ENCODE measurements at places on chromosomes 3 and 15.
A peak's percentile ranks its signal among the peaks of the same experiment; 100 is the strongest.

- peak; percentile 30 for DNase-seq
These were observed 34.6 kb downstream of the BTD start for GRCh38 chr3:15636028-15636709.

GRCh38 chr15:51497806-51498205, 124.8 kb downstream of the DMXL2 start:
- no peak for DNase-seq

DNA sequence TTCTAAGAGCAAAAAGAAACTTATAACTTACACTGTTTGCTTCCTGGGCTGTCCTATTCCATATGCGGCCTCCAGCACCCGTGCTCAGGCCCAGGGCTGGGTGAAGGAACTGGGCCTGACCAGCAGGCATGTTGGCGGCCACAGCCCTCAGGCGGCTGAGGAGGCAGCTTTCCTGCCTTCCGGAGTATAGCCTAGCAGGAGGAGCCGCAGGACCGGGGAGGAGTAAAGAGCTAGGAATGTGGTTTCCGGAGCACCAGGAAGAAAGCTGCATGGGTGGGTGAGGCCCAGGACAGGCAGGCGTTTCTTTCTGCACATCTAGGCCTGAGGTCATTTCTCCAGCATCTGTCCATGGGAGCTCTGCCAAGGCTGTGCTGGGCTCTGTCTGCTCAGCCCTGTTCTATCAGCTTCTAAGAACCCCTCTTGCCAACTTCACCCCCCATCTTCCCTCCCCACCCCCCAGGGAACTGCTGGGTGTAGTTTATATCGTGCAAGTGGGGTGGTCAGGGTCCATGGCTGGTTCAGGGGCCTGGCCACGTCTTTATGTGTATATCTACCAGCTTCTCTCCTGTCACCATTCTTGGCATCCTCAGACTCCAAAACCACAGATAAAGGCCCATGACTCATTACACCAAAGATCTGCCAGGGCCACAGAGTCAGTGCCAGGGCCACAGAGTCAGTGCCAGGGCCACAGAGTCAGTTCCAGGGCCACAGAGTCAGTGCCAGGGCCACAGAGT, 7.8 kb upstream of the KIF7 start:
- DNase-seq = no peak

DNA sequence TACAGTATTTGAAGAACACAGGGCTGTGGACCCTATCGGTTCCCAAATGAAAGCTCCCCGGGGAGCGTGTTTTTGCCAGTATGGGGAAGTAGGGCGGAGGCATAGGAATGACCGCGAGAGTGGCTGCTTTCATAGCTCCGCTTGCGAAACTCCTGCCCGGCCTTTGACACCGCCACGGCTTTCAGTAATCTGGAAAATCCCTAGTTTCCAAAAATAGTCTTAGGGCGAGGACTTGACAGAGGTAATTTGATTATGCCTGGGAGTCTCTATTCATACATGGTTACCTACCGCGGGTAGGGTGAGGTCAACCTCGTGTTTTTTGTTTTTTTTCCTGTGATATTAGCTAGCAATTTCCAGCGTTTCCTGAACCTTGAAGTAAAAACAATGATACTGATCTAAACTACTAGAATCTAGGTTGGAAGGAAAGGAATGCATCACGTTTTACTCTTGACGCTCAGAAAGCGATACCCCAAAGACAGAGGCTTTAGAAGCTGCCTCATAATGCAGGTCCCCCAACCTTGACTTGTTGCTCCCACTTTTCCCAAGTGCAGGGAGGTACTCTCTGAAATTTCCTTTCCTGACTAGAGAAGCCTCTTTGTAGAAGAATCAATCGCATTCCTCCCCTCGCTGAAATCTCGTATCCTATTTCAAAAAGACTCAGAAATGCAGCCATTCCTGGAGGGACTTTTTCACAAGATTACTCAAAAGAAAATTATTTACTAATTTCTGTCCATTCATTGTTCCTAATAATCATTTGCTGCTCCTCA, 894 bp upstream of the CCNL1 start:
- peak; percentile 22 for DNase-seq

GRCh38 chr3:73661265-73661664, 36.5 kb upstream of the PDZRN3 start:
- no peak for DNase-seq

GRCh38 chr15:63392361-63393009, 10.8 kb upstream of the CA12 start:
- DNase-seq = no peak

DNA sequence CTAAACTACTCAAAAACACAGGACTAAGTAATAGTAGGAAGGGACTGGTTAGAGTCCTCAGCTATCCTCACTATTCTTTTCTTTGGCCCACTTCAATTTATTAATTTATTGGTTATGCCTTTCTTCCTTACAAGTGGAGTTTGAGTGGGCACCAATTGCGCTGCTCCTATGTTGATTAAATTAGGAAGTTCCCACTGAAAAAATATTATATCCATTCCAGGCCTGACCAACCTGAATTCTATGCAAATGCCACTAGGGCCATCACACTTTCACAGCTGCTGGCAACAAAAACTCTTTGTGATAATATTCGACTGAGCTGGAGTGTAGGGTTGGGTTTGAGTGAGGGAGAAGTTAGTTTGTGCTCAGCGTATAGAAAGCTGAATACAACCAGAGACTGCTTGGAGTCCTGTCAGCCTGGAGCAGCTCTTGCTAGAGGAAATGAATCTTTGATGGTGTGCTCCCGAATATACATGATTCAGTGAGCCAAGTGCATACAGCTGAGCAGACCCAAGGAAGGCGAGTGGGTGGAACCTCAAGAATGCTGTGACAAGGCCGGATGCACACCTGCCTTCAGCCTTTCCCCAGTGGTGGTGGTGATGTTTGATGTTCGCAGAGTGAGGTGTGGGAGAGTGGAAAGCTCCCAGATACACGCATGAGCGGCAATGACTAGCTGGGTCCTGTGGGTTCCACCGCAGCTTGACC, 1.5 kb downstream of the ARHGEF3 start:
- no peak for DNase-seq

Data from iPS-NIHi11 (cell line).